ENCODE measurements at places on chromosomes 4 and X. TPM values are rescaled to one million over a fixed set of nuclear protein-coding genes. Genes with fewer than 3 reads are reported as not detected.

- DNase-seq, result no peak
Measured at GRCh38 chr4:176668324-176668723, 124.4 kb downstream of the VEGFC start.

SSX2 gene
- not detected for total RNA-seq

GRCh38 chr4:77079281-77079680, 3.5 kb upstream of the CCNI start:
- DNase-seq, result no peak

FGF16 gene
- not detected for total RNA-seq

DMRTC1B gene
- total RNA-seq, result not detected

GPR82 gene
- total RNA-seq, result 0.31 TPM
